Left lung (tissue), 14 donors: ENCODE measurements at places on chromosomes 13 and 19. TPM values are rescaled to one million over a fixed set of nuclear protein-coding genes. Genes with fewer than 3 reads are reported as not detected.

The ATP1A3 gene
- total RNA-seq: not detected

The USHBP1 gene
- total RNA-seq: 9.2 TPM

The SHANK1 gene
- total RNA-seq: 0.21 TPM

The HPN gene
- total RNA-seq: 16.8 TPM

The KLC3 gene
- 1.9 TPM for total RNA-seq

The THAP8 gene
- 7.1 TPM for total RNA-seq

The NLRP7 gene
- total RNA-seq: not detected

The ZNF429 gene
- 12.5 TPM for total RNA-seq

The KLK1 gene
- 0.76 TPM for total RNA-seq

The SIAH3 gene
- 0.10 TPM for total RNA-seq

The XRCC1 gene
- total RNA-seq: 30.6 TPM

The OR1I1 gene
- not detected for total RNA-seq

The LIG1 gene
- 27.4 TPM for total RNA-seq

The TMIGD2 gene
- total RNA-seq: 0.71 TPM

The MADCAM1 gene
- total RNA-seq: not detected

The PLVAP gene
- 21.9 TPM for total RNA-seq

The ZNF256 gene
- 4.2 TPM for total RNA-seq

The SLAIN1 gene
- 18.7 TPM for total RNA-seq

The RCBTB1 gene
- total RNA-seq: 25.4 TPM

The STOML3 gene
- total RNA-seq: not detected

The NTN5 gene
- 0.73 TPM for total RNA-seq

The NBEA gene
- total RNA-seq: 7.1 TPM

The ZNF627 gene
- 10.5 TPM for total RNA-seq

The CNN1 gene
- 37.0 TPM for total RNA-seq

The PTPRH gene
- total RNA-seq: 0.63 TPM

The ZIM2 gene
- 0.45 TPM for total RNA-seq

The UBE2L5 gene
- total RNA-seq: not detected

The C19orf67 gene
- not detected for total RNA-seq

The TBCB gene
- total RNA-seq: 116 TPM

The FBN3 gene
- 4.8 TPM for total RNA-seq

The PTH2 gene
- not detected for total RNA-seq

The IER2 gene
- 70.1 TPM for total RNA-seq

The POLR1G gene
- 4.8 TPM for total RNA-seq

The ZNF723 gene
- total RNA-seq: not detected

The KLK4 gene
- total RNA-seq: not detected

The ZIC5 gene
- not detected for total RNA-seq

The KLF12 gene
- 12.2 TPM for total RNA-seq

The CLIP3 gene
- total RNA-seq: 5.8 TPM

The RPS28 gene
- total RNA-seq: 1,630 TPM

The BEST2 gene
- not detected for total RNA-seq

The FFAR1 gene
- total RNA-seq: not detected

The HCN2 gene
- total RNA-seq: 0.50 TPM

The LILRA1 gene
- 1.8 TPM for total RNA-seq

The FBXL3 gene
- total RNA-seq: 38.8 TPM

The PALM3 gene
- 8.7 TPM for total RNA-seq

The TMEM86B gene
- total RNA-seq: 2.7 TPM

The LHB gene
- not detected for total RNA-seq

The CEACAM8 gene
- total RNA-seq: 2.6 TPM

The EXOC3L2 gene
- 3.3 TPM for total RNA-seq

The FGF14 gene
- total RNA-seq: 1.4 TPM

The SIGLEC12 gene
- 1.9 TPM for total RNA-seq

The KIR2DL3 gene
- total RNA-seq: 0.18 TPM

The SYT3 gene
- total RNA-seq: 0.12 TPM

The SLC25A23 gene
- total RNA-seq: 57.9 TPM

The GPR4 gene
- 9.5 TPM for total RNA-seq

The ZNF610 gene
- 2.1 TPM for total RNA-seq
